OCI-M1 (cell line): ENCODE measurements at places on chromosomes 5 and 9.

DNA sequence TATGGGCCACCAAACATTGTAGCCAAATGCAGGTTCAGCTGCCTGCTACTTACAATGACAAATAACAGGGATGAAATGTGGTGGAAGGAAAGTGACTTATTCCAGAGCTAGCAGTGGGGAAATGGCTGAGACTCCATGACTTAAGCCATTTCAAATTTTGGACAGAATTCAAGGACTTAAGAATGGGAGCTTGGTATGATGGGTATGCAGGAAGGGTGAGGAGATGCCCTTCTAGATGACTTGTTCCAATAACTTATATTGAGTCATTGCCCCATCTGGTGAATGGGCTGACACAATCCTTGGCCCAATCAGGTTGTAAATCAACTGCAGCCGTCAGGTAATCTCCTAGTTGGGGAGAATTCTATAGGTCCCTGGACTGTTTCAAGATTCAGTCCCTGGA is 230.7 kb upstream of the SGCD start:
- DNase-seq = no peak

GRCh38 chr9:36045610-36046009 is 8.9 kb downstream of the RECK start:
- DNase-seq = no peak

DNA sequence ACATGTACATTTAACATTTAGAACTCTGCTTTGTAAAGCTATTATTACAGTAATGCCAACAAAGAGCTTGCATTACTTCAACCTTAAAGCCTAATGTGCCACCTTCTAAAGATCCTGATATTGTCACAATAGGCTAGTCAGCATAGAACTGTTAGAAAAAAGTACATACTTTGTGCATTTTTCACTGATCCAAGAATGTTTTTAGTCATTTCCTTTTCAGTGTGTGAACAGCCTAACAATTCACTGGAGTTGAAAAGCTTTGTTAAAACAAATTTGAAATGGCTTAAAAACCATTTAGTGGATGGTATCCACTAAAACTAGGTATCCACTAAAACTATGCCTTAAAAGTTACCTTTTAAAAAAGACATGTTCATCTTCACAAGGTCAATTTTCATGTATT is 4.5 kb downstream of the RPS6 start:
- DNase-seq = no peak

- DNase-seq = no peak
Measured at GRCh38 chr9:88464851-88465250, 70.1 kb upstream of the NXNL2 start.

DNA sequence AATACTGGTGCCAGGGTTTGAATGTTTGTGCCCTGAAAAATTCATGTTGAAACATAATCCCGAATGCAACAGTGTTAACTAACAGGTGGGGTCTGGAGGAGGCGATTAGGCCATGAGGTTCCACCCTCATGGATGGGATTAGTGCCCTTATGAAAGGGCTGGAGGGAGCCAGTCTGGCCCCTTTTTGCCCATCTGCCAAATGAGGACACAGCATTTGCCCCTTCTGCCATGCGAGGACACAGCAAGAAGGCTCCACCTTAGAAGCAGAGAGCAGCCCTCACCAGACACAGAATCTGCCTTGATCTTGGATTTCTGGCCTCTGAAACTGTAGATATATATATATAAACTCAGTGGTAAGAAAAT is 32.6 kb upstream of the RNF130 start:
- no peak for DNase-seq

- DNase-seq = peak; percentile 100
Measured at GRCh38 chr9:4750023-4750673, 9.1 kb upstream of the AK3 start.

DNA sequence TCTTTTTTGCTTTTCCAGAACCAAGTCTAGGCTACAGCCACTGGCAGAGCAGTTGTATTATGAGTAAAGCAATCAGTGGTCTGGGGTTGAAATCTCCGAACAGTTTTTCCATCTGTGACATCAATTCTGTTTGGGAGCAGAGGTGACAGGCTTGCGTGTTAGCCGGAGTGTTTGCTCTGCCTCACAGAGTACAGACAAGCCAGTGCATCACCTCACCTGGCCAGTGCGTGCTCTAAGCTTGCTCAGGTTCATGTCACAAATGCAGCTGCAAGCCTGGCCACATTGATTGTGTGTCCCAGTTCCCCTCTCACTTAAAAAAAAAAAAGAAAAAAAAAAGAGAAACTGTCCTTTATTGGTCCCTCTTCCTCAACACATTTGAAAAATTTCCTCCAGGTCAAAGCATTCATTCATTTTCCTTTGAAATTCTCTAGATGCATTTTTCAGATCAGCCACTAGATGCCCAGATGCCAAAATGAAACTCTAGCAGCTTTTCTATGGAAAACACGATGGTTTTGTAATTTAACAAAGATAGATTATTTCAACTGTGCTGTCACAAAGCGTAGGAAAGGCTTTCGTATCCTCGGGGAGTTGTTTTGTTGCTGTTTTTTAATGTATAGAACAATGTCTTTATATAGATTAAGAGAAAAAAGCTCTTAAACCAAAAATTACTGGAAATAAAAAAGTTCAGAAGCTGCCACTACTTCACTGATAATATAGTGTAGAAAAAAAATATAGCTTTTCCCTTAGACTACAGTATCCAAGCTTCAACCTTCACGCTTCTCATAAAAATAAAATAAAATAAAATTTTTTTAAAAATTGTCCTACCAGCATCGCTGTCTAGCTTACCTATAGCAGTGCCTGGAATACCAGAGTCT is 585.5 kb downstream of the TLE1 start:
- DNase-seq = peak; percentile 8

DNA sequence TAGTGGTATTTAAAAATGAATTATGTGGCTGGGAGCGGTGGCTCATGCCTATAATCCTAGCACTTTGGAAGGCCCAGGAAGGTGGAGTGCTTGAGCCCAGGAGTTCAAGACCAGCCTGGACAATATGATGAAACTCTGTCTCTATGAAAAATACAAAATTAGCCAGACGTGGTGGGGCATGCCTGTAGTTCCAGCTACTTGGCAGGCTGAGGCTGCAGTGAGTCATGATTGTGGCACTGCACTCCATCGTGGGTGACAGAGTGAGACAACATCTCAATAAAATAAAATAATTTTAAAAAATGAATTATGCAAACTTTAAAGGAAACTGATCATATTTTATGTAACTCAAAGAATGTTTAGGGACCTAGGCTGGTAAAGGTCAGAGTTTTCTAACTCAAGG is 310.8 kb upstream of the DMRT1 start:
- no peak for DNase-seq

DNA sequence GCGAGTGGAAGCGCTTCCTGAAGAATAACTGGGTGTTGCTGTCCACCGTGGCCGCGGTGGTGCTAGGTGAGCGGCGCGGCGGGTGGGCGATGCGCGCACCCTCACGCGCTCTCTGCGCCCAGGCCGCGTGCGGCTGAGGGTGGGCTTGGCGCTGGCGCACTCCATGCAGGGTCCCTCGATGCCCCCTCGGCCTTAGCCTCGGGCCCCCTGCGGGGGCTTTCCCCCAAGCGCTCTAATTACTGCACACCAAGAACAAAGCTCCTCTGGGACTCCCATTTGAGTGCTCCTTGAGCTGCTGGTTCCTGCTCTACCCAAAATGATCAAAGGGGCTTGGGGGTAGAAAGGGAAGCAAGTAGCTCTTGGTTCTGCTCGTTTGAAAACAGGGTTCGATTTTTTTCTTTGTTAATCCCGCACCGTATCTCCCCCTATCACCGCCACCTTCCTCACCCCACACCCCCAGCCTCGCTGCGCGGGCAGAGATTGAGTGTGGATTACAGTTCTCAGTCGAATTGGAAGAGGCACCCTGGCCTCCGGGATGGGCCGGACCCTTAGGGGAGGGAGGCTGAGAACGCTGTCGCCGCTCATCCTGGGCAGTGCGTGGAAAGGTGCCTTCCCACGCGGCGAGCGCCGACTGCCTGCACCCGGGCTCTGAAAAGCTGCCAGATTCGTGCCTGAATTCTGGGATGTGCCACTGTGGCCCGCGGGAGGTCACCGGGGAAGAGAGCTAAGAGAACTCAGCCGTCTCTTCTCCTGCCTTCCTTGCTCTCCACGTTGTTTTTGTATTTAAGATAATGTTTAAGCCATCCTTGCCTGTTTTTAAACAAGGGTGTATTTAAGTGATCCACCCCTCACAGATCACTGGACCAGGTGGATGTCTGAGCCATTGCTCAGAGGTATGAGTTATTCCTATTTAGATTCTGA is 697 bp downstream of the SLC1A1 start:
- DNase-seq = no peak

DNA sequence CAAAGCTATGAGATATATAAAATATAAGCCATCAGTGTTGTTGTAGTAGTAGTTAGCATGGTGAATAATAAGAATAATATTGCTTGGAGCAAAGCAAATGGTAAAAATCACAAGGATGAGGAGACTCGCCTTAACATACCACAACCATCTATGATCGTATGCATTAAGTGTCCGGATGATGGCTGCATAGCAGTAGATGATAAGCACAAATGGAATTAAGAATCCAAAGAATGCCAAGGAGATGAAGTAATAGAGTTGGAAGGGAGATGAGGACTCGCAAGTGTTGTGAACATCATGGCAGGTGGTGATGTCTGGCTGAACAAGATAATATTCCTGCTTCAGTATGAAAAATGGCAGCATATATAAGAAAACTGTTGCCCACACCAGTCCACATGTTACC is 5.5 kb downstream of the F2RL2 start:
- DNase-seq = no peak

DNA sequence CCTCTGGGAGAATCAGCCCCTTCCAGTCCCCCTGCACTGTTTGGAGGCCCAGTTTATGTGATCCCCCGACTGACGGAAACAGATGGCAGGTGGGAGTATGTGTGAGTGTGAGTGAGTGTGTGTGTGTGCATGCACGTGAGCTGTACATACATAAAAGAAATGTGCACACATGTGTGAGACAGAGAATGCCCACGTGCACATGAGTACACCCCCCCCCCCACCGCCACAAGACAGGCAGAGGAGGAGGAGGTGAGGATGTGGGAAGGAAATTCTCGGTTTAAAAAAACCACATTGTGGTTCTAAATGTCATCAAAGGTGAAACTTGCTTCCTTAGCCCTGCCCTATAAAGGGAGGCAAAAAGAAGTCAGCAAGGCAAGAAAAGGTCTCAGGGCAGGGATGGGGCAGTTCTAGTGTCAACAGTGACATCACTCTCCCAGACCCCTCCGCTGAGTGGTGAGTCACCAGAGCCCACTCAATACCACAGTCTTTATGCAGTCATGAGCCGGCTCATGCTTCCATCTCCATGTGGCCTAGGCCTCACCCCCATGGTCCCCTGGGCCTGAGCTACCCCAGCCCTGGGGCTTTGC is 79.2 kb upstream of the HSPA9 start:
- peak; percentile 83 for DNase-seq

DNA sequence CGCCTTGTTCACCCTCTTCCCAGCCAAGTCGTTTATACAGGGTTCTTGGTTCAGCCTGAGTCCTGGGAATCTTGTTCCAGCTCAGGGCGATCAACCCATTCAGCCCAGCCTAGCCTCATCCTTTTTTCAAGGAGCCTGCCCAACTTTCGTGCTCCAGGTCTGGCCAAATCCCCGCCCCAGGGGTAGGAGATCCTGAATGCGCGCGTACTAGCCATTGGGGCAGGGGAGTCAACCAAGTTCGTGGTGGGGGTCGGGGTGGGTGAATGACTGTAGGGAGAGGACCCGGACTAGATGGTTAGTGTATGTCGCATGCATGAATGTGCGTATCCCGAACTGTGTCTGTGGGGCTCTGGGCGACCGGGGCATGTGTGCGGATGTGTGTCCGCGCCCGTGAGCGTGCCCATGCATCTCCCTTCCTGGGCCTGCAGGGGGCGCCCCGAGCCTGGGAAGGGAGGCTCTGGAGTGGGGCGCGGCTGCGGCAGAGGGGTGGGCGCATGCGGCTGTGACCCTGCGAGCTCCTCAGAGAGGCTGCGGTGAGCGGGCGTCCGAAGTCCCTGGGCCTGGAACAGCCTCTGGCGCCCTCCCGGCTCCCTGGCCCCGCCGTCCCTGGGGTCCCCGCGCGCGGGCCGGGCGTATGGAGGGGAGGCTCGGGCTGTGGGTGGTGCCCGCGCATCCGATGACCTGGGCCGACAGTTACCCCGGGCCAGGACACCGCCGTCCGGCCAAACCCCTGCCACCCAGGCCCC is 8.7 kb downstream of the CCL21 start:
- peak; percentile 50 for DNase-seq

GRCh38 chr9:5670079-5670478 is 41.2 kb downstream of the RIC1 start:
- DNase-seq = no peak

DNA sequence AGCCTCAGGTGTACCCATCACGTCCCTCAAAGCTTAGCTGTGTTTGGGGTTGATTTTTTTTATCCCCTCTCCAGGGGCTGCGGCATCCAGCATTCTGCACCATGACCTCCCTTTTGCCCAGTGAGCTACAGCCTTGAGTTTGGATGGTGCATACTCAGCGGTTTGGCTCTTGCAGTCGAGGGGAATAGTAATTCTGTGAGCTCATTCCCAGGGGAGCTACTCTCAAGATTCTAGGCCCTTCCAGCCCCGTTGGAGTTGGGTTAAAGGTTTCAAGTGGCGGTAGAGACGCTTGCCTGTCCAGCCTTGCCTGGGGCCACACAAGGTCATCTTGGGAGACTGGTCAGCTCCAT is 102.2 kb upstream of the SPRY4 start:
- DNase-seq = no peak

GRCh38 chr5:143182901-143183820 is 220.3 kb downstream of the NR3C1 start:
- peak; percentile 41 for DNase-seq

- DNase-seq = no peak
Measured at GRCh38 chr5:14728459-14728938, 64.0 kb downstream of the OTULIN start.

- DNase-seq = peak; percentile 16
Measured at GRCh38 chr9:89604729-89605464, at the start of gene GADD45G. GADD45G (plus strand) TSS chr9:89605012; CDS start chr9:89605122, 110 bp downstream.

GRCh38 chr5:177176175-177176711 is 42.7 kb downstream of the NSD1 start:
- no peak for DNase-seq

DNA sequence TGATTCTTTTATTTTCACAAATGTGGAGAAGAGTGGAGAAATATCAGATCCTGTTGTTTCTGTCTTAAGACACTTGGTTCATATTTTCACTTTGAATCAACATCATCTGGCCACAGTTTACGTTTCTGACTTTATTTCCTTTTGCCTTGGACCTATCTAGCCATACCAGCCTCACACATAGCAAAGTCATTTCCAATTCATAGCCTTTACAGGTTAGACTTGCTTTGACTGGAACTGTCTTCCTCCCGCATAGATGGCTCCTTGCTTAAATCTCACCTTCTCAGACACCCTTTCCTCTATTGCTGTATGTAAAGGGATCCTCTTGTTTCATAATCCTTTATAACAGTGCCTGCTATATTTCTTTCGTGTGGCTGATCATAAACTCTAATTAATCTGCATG is 297.8 kb downstream of the SH3GL2 start:
- DNase-seq = no peak

- no peak for DNase-seq
Measured at GRCh38 chr5:61051267-61051666, 106.3 kb downstream of the NDUFAF2 start.

GRCh38 chr9:107486674-107487520 is 2.7 kb downstream of the KLF4 start:
- no peak for DNase-seq
